Left hindlimb (tissue), 1 donor: ENCODE measurements at places on chromosomes 13 and 19.

- no peak for DNase-seq
These were observed 304.4 kb downstream of the DCLK1 start for GRCh38 chr13:35826626-35827254.

GRCh38 chr13:94028234-94028633 is 451.2 kb downstream of the DCT start:
- DNase-seq: no peak

DNA sequence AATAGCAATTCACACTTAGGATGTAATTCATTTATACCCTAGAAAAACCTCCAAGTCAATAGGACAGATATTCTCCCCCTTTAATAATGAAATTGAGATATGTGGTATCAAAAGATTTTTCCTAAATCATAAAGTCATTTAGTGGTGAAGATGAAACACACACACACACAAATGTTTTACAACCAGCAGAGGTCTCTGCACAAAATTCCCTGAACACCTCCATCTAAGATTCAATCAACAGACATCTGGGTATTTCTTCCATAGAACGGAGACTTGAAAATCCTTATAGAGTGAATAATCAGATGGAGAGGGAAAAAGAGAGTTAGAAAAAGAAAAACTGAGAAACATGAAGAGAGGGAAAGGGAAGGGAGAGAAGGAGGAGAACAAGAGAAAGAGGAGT is 52.8 kb downstream of the MYCBP2 start:
- no peak for DNase-seq

GRCh38 chr19:19032420-19033175 is 719 bp downstream of the SUGP2 start:
- peak; percentile 90 for DNase-seq
